ENCODE measurements at places on chromosomes 2 and 18.

DNA sequence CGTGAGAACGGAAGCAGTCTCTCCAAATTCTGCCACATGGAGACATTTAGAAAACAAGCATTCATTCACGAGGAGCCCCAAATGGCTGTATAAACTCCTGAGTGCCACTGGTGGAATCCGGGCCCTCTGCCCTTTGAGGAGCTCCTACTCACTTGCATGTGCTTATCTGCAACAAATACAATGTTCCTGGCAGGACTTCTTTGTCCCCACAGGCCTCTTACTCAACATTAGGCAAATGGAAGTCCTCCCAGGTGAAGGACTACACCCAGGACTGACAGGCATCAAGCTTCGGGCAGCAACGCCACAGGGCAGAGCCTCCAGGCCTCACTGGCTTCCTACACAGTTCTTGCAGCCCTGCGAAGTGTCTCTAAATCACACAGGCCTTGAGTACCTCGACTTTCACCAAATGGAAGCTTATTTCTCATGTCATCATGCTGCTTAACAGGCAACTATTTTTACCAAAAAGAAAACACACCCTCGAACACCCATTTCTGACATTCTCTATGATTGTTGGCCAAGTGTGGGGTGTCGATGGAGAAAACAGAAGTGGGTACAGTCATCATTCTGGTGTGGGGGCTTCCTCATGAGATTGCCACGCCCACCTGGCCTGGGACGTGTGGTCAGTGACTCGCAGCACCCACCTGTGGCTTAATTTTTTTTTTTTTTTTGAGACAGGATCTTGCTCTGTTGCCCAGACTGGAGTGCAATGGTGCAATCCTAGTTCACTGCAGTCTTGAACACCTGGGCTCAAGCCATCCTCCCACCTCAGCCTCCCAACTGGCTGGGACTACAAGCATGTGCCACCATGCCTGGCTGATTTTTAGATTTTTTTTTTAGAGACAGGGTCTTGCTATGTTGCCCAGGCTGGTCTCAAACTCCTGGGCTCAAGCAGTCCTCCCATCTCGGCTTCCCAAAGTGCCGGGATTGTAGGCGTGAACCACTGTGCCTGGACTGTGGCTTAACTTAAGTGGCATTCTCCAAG lies 186.8 kb upstream of the GLI2 start:
- no peak for DNase-seq

- no peak for DNase-seq
These were observed 180.3 kb downstream of the ZBTB7C start for GRCh38 chr18:48228841-48229240.

DNA sequence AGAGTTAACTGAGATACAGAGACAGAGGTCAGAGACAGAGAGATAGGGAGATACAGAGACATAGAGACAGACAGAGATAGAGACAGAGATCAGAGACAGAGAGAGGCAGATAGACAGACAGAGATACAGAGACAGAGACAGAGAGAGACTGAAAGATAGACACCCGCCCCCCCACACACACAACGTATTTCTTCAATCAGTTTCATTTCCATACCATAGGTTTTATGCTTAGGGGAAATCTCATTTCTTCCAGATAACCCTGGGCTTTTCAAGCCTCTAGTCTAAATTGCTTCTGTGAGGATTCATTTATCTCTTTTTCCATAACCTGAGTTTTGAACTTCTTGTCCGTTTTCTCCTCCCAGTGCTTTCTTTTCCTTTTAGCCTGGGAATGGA lies 94.6 kb downstream of the CD8B2 start:
- DNase-seq, result no peak

DNA sequence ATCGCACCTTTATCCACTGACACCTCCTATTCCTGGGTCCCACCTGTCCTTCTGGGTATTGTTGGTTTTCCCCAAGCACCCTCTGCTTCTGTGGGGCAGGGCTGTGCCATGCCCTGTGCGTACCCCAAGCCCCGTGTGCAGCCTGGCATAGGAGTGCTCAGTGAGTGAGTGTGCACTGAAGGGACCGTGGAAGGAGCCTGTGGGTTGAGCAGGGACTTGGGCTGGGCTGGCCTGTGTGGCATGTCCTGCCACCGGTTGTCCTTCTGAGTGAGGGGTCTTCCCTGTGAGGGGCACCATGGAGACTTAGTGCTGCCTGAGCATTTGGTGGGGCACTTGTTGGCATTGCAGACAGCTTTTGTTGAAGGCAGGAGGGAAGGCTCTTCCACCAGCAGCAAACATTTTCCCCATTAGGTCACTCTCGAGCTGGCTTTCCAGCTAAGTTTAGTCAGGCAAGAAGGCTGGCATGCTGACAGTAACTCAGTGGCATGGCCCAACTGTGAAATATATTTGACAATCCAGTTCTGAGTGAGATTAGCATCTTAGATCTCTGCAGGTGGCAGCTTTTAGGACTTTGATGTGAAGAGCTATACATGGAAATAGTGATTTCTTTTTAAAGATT lies 64.7 kb downstream of the LPIN1 start:
- no peak for DNase-seq

- no peak for DNase-seq
These were observed 68.4 kb downstream of the UGGT1 start for GRCh38 chr2:128159437-128159836.

DNA sequence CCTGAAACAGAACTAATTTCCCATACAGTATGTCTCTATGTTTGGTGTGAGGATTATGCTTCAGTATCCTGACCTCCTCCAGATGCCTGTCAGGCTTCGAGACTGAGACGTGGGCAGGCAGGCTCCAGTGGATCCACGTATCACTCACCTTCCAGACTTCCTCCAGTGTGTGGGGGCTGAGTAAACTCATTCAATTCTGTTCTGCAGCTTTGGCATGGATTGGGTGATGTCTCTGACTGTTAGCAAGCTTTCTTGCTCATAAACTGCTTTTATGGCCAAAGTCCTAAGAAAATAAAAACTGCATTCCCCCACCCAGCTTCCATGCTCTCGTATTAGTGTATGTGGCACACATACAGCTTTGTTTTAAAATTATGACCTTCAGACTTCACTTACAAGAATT lies 53.6 kb downstream of the CCDC93 start:
- DNase-seq, result no peak

- DNase-seq, result no peak
These were observed 86.0 kb downstream of the CDC42EP3 start for GRCh38 chr2:37585295-37585908.

DNA sequence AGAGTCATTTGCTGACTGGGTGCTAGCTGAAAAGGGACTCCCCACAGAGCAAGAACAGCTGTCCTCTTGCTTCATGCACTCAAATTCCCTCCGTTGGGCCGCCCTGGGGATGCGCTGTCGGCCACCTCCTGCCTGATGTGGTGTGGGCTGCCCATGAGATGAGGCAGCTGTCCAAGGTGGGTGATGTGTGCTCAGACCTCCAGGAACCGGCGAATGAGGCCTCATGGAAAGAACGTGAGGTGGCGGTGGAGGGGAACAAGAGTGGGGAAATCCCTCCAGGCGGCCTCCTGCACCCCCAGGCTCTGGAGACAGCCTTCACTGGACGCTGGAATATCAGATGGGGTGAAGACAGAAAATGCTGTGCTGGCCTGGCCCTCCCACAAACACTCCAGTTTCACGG lies 79.8 kb downstream of the LONRF2 start:
- no peak for DNase-seq

- no peak for DNase-seq
These were observed 111.4 kb downstream of the THNSL2 start for GRCh38 chr2:88281302-88282217.

- no peak for DNase-seq
These were observed 13.4 kb downstream of the AMMECR1L start for GRCh38 chr2:127872354-127872753.

- DNase-seq, result no peak
These were observed 8.7 kb downstream of the TTC39C start for GRCh38 chr18:24023185-24023814.

GRCh38 chr2:52341732-52342131 lies 1309.8 kb upstream of the NRXN1 start:
- no peak for DNase-seq

DNA sequence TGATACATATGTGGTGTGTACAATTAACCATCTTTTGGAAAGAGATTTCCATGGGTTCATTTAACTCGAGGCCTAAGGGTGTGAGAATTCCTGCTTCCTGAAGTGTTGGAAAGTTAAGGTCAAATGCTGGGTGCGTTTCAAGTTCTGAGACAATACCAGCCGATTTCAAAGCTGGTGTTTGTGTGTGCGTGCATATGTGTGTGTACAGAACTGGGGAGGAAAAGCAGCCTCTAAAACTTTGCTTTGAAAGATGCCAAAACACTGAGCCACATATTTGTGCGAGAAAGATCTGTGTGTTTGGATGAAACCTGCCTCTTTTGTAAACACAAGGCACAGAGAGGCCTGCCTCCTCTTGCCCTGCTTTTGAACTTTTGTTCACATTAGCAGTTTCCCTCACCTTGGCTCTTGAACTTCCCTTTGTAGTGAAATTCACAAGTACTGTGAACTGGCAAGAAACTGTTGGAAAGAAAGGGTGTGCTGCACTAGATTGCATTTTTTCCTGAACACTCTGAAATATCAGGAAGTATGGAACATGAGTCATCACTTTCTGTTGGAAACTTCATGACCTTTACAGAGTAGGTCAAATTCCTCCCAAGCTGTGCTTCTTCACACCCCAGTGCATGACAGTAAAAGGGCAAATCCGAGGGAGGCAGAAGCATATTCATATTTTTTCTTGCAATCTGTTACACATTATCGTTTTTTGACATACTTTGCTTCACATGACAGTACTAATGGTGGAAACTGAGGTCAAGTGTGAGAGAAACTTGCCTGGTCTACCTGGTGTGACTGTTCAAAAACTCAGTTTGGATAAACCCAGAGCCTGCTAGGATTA lies 20.0 kb upstream of the CAVIN2 start:
- no peak for DNase-seq

DNA sequence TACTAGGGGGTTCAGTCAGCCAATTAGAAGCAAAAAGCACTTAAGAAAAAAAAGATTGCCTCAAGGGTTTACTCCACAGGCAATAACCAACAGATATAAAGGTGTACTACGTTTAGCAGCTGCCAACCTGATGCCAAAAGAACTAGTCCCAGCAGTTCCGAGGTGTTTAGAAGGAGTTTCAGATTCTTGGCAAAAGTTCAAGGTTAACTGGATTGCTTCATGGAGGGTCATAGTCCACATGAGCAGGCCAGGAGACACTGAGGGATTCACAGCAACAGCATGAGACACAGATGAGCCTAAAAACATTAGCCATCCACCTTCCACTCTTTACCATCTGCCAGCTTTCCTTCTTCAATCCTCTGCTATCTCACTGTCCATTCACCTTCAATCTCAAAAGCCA lies 4.9 kb upstream of the DNAH7 start:
- DNase-seq, result no peak

GRCh38 chr2:113215056-113215455 lies 41.3 kb downstream of the PSD4 start:
- no peak for DNase-seq

DNA sequence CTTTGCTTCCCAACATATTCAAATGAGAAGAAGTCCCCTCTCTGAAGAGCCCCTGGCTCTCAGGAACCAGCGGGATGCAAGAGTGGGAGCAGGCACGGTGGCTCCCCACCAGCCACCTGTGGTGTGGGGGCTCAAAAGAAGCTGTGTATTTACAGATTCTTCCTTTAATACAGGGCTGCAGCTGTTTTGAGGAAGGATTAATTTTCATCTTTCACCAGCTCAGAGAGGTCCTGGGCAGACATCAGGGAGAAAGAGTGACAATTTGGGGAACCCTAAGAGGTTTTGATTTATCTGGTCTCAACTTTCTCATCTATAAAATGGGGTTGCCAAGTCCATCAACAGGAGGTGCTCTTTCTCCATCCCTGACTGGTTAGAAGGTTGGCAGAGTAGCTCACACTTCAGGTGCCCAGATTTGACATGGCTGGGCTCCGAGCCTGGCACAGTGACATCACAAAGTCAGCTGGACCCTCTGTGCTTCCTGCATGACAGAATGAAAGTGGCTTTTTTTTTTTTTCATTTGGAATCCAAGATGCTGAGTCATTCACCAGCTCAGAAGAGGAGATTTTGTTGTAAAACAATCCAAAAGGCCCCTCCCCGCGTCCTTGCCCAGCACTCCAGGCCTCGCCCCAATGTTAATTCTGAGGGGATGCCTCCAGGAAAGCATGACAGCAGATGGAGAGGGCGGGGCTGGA lies 15.5 kb upstream of the SIX2 start:
- no peak for DNase-seq

- DNase-seq, result no peak
These were observed 892.1 kb upstream of the DDX18 start for GRCh38 chr2:116922414-116922813.

DNA sequence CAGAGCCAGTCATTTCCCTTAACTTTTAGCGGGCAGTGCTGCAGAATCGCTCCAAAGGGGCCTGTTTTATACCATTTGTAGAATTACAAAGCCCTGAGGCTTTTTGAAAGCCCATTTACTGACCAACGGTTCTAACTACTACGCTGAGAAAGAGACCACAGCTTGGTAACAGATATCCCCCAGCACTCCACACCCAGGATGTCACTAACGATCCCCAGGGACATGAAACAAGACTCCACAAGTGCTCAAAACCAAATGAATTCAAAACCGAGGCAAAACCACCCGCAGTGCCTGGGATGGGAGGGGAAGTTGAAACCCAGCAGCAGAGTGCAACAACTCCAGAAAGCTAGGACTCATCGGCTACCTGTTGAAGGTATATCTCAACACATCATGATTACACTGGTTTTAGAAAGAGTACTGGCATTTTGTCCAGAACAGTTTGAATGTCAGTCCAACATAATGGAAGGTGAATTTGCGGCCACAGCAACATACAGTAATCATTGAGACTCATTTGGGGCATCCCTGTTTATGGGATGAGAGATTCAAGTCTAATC lies 33.6 kb upstream of the LRP2 start:
- DNase-seq, result no peak

GRCh38 chr2:231764760-231765159 lies 16.3 kb downstream of the PDE6D start:
- no peak for DNase-seq

DNA sequence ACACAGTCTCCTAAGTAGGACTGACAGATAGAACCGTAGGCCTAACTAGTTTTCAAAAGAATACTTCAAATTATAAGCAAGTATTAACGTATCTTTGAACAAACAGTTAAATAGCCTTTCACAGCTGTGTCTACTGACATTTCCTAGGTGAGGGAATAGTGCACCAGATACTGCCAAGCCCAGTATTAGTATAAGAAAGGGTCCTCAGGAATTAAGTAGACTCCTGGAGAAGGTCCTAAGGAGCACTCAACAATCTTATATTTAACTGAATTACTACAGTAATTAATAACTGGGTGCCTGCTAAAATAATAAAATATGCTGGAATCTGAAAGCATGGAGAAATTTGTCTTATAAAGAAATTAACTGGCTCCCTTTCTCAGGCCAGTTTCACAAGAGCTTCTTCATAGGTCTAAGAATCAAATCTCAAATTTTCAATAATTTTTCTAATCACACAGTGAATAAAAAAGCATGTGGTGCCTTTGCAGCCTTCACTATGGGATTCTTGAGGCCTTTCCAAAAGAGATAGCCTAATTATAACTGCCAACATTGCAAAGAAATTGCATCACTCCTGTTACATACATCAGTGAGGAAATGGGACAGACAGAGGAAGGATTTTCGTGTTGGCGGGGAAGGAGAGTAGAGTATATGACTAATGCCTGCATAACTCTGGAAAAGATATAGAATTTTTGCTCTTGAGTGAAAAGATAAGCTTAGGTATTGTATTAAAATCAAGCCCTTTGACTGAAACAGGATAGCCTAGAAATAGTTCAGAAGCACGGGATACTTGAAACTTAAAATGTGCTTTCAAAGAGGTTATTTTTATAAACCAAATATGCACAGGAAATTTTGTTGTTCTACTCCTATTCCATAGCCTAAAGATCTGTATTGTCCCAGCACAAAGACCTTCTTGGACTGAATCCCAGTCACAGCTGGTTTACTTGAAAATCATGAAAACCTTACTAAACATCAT lies 228.6 kb upstream of the STK17B start:
- DNase-seq, result no peak
